ENCODE measurements at places on chromosomes 2 and 18. TPM values are rescaled to one million over a fixed set of nuclear protein-coding genes. Genes with fewer than 3 reads are reported as not detected.

The TTLL4 gene
- 42.3 TPM for polyA plus RNA-seq

The PKP4 gene
- 46.9 TPM for polyA plus RNA-seq

DNA sequence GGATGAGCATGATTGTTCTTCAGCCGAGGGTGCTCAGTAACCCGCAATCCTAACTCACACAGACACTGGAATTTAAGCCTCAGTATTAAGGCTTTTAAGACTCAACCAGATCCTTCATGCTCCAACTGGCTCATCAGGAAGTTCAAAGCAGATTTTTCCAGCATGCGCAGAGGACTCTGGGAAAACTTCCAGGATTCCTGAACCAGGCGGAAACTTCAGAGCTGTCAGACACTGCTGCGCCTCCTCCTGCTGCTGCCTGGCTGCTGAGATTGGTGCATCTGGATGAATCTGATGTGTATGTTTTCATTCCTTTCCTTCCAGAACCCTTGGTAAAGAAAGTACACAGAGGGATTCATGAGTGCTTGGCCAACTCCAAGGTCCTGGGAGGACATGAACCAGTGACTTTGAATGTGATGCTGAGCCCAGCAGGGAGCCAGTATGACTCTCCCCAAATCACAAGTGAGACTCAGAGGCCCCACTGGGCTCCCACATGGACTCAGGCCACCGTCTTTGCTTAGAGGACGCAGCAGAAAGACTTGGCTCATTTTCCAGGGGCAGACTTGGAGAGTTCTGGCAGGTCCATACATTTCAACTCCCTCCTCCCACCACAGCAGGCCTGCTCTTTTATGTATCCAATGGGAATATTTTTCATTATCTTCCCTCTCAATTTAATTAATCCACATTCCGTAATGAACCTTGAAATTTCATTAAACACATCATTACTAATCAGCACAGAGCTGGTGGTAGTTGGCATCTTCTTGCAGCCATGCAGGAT, 143.5 kb upstream of the HDAC4 start:
- DNase-seq = no peak

- DNase-seq = no peak
These were observed 17.5 kb upstream of the CDC42EP3 start for GRCh38 chr2:37688771-37689468.

DNA sequence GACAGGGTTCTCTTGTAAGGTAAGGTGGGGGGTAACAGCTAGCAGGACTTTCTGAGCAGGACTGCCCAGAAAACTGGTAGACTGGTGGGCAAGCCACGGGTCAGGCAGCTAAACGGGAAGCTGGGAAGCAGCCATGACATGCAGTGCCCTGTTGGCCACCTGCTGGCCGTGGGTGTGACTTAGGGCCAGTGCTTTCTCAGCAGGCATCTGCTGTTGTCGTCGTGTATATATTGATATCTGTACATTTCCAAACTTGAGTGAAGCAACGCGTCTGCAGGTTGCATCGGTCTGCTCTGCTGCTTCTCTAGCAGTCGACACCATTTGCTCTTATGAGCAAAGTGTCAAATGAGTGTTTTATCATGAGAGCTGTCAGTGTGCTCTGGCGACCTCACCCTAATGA, 31.0 kb downstream of the COA5 start:
- no peak for DNase-seq

DNA sequence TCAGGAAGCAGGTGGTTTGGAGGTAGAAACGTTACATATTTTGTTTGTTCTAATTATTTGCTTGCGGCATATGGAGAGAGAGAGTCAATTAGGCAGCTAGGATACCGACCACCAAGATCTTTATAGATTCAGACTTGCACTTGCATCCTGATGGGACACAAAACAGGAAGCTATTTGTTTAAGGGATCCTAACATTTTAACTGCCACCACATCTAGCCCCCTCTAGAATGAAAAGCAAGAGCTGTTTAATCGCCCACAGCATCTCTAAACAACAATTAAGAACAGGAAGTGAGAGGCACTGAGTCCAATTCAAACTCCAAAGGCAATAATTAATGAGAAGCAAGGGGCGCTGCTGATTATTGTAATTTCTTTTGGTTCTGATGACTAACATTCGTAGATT, 182.0 kb upstream of the LINC00305 start:
- DNase-seq = no peak

GRCh38 chr2:11729362-11730212, 16.8 kb upstream of the LPIN1 start:
- DNase-seq = no peak

DNA sequence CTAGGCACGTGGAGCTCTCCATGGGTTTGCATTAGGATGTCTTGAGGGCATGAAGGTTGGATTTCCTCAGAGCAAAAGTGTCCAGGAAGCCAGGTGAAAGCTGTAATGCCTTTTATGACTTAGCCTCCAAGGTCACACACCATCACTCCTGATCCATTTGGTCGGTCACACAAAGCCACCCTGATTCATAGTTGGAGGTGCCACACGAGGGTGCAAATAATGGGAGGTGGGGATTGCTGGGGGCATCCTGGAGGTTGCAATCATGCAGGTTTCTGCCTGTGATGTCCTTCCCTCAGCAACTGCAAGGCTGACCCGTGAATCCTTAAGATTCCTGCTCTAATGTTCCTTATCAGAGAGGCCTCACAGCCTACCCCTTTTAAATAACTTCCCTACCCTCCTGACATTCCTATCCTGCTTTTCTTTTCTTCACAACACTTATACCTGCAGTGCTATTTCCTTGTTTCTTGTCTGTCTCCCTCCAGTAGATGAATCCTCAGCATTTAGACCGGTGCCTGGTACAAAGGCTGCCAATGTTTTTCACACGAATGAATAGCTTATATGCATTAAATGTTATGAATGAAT, 97.1 kb downstream of the LIPG start:
- no peak for DNase-seq

GRCh38 chr2:141748616-141749015, 382.2 kb downstream of the LRP1B start:
- DNase-seq = no peak

DNA sequence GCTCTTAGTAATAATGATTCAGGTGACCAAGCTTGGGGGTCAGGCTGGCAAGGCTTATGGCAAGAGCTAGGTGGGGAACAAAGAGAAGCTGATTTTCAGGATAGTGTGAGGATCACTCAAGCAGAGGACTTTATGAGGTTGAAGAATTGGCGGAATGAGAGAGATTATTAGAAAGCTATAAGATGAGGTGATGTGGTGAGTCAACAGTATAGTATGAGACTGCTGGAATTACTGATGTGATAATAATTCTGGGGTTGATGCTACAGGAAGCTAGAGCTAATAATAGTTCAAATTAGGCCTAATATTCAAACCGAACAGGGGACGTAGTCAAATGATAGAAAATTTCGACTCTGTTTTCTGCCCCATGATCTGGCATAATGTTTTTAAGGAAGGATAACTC, 2115.3 kb upstream of the PIK3C3 start:
- DNase-seq = no peak

- no peak for DNase-seq
These were observed 76.1 kb upstream of the CYP1B1 start for GRCh38 chr2:38152035-38152434.

DNA sequence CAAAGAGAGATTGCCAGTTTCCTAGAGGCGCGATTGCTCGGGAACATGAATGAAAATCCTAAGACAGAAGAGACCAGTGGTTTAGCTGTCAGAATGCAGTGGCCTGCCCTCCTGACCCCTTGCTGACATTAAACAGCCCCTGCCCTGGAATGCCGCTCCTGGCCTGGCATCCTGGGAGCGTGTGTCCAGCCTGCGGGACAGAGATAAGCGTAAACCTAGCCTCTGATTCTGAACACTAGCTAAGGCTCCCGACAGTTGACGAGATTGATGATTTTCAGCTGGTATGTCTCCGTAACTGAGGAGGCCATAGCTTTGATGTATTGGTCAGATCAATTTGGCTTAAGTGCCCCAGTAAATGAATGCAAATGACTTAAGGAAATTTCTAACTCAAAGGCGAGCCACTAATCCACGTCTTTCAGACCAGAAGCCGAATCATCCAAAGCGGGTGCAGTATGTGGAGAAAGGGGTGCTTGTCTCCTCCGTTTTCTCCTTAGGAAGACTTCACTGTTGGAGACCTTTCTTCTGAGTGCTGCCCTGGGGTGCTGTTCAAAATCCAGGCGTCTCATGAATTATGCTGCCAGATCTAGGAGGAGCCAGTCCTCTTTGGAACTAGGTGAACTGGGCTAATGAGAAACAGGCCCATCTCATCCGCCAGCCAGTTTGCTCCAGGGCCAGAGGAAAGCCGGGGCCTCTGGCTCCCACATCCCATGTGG, 142.5 kb upstream of the L3MBTL4 start:
- no peak for DNase-seq

- DNase-seq = no peak
These were observed 31.0 kb downstream of the DYNAP start for GRCh38 chr18:54622084-54622483.

- DNase-seq = no peak
These were observed 10.8 kb downstream of the TMEM182 start for GRCh38 chr2:102772659-102773058.
